CD8-positive, alpha-beta T cell (primary cell): ENCODE measurements at places on chromosomes 2 and 18.

- no peak for DNase-seq
Observed at GRCh38 chr2:111654829-111655228, 229.2 kb downstream of the ANAPC1 start.

GRCh38 chr2:45283764-45284620, 274.7 kb upstream of the SIX2 start:
- no peak for DNase-seq

GRCh38 chr2:18244845-18245244, 315.6 kb downstream of the RDH14 start:
- DNase-seq = no peak

- DNase-seq = no peak
Observed at GRCh38 chr18:79337184-79337583, 58.5 kb upstream of the NFATC1 start.

DNA sequence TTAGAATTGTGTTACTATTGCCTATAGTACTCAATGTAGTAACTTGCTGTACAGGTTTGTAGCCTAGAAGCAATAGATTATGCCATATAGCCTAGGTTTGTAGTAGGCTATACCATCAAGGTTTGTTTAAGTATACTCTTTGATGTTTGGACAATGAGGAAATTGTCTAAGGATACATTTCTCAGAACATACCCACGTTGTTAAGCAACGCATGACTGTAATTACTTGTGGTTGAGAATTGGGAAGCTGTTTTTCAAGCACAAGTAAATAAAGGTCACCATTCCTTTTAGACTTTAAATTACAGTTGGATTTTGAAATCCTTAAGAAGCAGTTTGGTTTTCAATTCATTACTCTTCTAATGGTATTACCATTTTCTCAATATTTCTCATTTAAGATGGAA, 89.8 kb upstream of the KCNH7 start:
- no peak for DNase-seq

DNA sequence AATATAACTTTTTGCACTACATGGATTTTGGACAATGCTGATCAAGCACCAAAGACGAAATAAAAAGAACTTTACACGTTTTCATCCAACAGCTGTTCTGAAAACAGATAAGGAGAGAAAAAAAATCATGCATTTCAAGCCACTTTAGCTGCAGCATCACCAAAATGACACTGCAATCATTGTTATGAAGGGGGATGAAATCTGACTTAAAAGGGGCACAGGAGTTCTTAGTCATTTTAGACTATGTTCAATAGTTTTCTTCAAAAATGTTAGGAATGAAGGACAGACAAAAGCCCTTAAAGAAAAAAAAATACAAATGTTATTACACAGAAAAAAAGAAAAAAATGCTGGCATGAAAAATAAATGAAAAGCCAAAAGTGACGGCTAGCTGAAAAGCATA, 71.2 kb downstream of the CUL3 start:
- DNase-seq = no peak

DNA sequence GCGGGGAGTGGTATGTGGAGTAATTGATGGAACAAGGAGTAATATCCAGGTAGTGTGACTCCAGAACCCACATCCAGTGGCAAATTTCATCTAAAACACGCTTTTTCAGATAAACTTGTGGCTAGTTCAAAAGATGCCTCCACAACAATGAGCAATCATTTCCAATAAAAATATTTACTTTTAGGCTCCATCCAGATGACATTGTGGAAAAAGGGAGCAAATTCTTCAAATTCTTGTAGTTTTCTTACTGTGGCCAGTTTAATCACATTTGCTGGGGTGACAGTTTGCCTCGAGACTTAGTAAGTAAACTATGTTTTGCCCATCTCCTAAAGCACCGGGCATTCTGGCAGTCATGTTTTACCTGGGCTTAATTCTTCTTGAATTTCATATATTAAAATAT, 243.6 kb downstream of the IRS1 start:
- no peak for DNase-seq

- no peak for DNase-seq
Observed at GRCh38 chr2:172131713-172132555, 29.2 kb upstream of the DLX2 start.

GRCh38 chr2:19643117-19643518, 258.7 kb downstream of the TTC32 start:
- DNase-seq = no peak

DNA sequence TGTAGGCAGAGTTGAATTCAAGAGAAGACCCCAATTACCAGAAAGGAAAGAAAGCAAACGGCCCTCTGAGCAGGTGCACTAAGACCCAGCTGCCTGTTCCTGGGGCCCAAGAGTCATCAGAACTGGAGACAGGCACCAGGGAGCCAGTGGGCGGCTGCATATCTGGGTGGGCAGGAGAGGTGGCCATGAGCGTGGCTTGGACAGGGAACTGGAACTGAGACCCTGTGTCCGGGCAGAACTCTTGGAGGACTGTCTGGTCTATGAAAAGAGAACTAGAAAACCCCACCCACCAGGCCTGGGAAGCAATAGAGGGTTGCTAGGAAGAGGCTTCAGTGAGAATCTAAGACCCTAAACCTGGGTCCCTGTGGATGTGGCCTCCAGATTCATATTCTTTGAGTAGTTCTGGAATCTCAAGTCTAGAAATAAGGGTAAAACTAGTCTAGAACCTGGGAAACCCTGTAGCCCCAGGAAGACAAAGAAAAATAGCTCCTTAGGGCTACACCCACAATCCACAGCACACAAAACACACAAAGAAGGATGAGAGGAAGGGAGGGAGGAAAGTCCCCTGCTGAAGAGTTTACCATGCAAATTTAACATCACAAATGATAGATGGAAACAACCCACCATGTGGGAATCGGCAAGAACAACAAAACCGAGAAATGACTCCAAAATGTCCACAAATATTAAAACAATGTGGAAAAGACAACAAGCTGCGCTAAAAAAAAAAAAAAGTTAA, 147.0 kb downstream of the HDAC4 start:
- no peak for DNase-seq

- DNase-seq = no peak
Observed at GRCh38 chr2:174490051-174490450, 3.2 kb upstream of the GPR155 start.

GRCh38 chr2:217650229-217650628, 352.6 kb downstream of the TNS1 start:
- no peak for DNase-seq
